Esophagus (tissue), 2 donors: ENCODE measurements at places on chromosomes 5 and 9. TPM values are rescaled to one million over a fixed set of nuclear protein-coding genes. Genes with fewer than 3 reads are reported as not detected.

Gene ADAMTS6
- polyA plus RNA-seq = 0.25 TPM

Gene OTP
- not detected for polyA plus RNA-seq

Gene WNK2
- polyA plus RNA-seq = 3.4 TPM

Gene OR13C3
- not detected for polyA plus RNA-seq

Gene LECT2
- not detected for polyA plus RNA-seq

Gene RASEF
- polyA plus RNA-seq = 4.3 TPM

Gene GABRB2
- polyA plus RNA-seq = 0.02 TPM

Gene PCDHB7
- 0.14 TPM for polyA plus RNA-seq

Gene HAVCR2
- 0.91 TPM for polyA plus RNA-seq

Gene SLC6A7
- polyA plus RNA-seq = not detected

Gene OR1L4
- polyA plus RNA-seq = not detected

Gene AK6
- polyA plus RNA-seq = 43.2 TPM

Gene KCNMB1
- 4.2 TPM for polyA plus RNA-seq

Gene CDH12
- not detected for polyA plus RNA-seq

Gene FAM153A
- polyA plus RNA-seq = 3.1 TPM

Gene DNAJC21
- 24.5 TPM for polyA plus RNA-seq

Gene SLU7
- polyA plus RNA-seq = 23.9 TPM

Gene SGCD
- polyA plus RNA-seq = 0.84 TPM

Gene PHF2
- 11.7 TPM for polyA plus RNA-seq

Gene ZNF883
- 1.5 TPM for polyA plus RNA-seq

Gene TAS2R1
- polyA plus RNA-seq = not detected

Gene OR2Y1
- polyA plus RNA-seq = not detected

Gene GFI1B
- polyA plus RNA-seq = 0.02 TPM

Gene SLC9A3
- polyA plus RNA-seq = 4.4 TPM

Gene ZNF474
- 0.04 TPM for polyA plus RNA-seq

Gene PCDHB3
- polyA plus RNA-seq = 0.10 TPM

Gene ZBTB5
- 9.9 TPM for polyA plus RNA-seq

Gene MYO10
- 5.9 TPM for polyA plus RNA-seq

Gene RAB3C
- polyA plus RNA-seq = 0.02 TPM

Gene C9orf40
- polyA plus RNA-seq = 3.7 TPM

Gene PCDHAC1
- 0.01 TPM for polyA plus RNA-seq

Gene INVS
- 3.2 TPM for polyA plus RNA-seq

Gene HOMER1
- polyA plus RNA-seq = 1.7 TPM

Gene SPINK5
- 772 TPM for polyA plus RNA-seq

Gene SLC6A3
- 0.11 TPM for polyA plus RNA-seq

Gene FCN2
- 0.04 TPM for polyA plus RNA-seq

Gene ZNF366
- 0.21 TPM for polyA plus RNA-seq

Gene SNCAIP
- 0.80 TPM for polyA plus RNA-seq

Gene FOXD1
- 1.3 TPM for polyA plus RNA-seq

Gene DNAJB5
- polyA plus RNA-seq = 4.2 TPM

Gene SLC6A19
- polyA plus RNA-seq = not detected

Gene IFNW1
- not detected for polyA plus RNA-seq

Gene NRARP
- polyA plus RNA-seq = 7.8 TPM

Gene IFNA13
- not detected for polyA plus RNA-seq
